ENCODE measurements at places on chromosomes 1 and 21.

- no peak for DNase-seq
Measured at GRCh38 chr21:35298757-35299156, 249.7 kb upstream of the RUNX1 start.

DNA sequence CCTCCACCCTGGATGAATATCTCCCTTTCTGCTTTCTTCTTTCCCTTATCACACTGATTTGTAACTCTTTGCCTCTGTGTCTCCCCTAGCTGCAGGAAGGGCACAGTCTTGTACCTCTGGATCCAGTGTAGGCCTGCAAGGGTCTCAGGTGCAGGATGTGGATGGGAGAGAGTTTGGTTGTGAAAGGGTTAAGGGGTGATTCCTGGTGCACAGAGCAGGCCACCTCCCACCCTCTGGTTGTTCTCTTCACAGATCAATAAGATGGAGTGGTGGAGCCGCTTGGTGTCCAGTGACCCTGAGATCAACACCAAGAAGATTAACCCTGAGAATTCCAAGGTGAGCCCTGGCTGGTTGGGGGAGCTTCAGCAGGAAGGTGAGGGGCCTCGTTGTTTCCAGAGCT is 15.1 kb downstream of the KDF1 start:
- DNase-seq = no peak

- no peak for DNase-seq
Measured at GRCh38 chr1:224427346-224427745, 7.3 kb downstream of the WDR26 start.

DNA sequence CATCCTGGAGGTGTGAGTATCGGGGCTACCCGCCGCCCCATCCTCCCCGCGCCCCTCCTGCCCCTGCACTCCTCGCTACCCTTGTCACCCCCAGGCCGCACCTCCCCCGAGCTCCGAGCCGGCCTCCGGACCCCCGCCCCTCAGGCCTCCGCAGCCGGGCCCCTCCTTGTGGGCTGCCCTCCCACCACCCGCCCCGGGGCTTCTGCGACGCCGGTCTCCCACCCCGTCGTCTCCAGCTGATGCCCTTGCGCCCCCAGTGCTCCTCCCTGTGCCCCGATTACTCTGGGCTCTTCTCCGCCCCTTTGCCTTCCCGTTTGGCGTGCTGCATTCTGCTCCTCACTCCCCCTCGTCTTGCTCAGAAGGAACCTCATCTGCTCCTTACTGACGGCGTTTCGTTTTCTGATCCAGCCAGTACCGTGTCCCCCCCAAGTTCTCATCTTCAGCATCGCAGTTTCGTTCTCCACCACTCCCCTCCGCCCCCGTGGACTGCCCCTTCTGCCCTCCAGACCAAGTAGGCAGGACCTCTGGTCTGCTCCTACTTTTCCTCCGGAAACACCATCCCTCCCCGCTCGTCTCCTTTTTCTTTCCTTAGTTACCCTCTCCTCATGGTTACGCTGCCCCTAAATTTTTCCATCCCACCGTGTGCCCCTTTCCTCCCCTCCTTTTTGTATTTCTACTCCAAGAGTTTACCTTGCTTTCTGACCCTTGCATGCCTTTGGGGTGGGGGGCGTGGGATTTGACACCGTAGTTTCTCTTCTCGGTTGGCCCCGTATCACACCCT is 841 bp downstream of the SNX27 start:
- no peak for DNase-seq

DNA sequence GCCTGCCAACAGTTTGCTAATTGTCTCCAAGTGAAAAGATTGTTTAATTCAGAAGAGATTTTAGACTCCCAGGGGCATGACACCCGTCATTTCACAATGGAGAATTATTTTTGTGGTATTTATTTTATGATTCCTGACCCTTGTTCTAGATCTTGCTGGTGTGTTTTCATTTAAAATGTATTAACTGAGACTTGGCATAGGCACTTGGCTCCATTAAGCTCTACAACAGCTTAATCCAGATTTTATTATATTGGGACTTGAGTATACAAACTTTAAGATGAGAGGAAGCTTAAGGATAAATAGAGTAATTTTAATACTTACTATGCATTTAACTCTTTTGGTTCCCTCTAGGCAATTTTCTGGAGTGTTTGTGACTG is 101.3 kb upstream of the KCNE2 start:
- no peak for DNase-seq

DNA sequence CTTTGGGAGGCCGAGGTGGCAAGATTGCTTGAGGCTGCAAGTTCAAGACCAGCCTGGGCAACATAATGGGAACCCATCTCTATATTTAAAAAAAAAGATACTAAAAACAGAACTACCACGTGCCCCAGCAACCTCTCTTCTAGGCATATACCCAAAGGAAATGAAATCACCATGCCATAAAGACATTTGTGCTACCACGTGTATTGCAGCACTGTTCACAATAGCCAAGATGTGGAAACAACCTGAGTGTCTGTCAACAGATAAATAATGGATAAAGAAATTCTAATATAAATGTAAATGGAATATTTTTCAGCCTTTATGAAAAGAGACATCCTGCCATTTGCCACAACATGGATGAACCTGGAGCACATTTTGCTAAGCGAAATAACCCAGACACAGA is 128.6 kb downstream of the PCNX2 start:
- DNase-seq = no peak

DNA sequence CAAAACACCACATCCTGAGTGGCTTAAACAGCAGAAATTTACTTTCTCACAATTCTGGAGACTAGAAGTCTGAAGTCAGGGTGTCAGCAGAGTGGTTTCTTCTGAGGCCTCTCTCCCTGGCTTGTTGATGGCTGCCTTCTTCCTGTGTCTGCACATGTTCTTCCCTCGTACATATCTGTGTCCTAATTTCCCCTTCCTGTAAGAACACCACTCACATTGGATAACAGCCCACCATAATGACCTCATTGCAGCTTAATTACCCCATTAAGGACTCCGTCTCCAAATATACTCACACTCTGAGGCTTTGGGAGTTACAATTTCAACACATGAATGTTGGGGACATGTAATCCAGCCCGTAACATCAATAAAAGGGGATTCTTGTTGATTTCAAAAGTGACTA is 23.4 kb downstream of the C8A start:
- DNase-seq = no peak

All from stimulated activated CD4-positive, alpha-beta T cell treated with anti-CD3 and anti-CD28 coated beads, Interleukin-12 subunit alpha, Interleukin-12 subunit beta, amount 100 ng/mL, for 48 hours (primary cell).